ENCODE measurements at places on chromosomes 4 and X.

GRCh38 chrX:100642290-100642689, 1.7 kb upstream of the SRPX2 start:
- DNase-seq: no peak

DNA sequence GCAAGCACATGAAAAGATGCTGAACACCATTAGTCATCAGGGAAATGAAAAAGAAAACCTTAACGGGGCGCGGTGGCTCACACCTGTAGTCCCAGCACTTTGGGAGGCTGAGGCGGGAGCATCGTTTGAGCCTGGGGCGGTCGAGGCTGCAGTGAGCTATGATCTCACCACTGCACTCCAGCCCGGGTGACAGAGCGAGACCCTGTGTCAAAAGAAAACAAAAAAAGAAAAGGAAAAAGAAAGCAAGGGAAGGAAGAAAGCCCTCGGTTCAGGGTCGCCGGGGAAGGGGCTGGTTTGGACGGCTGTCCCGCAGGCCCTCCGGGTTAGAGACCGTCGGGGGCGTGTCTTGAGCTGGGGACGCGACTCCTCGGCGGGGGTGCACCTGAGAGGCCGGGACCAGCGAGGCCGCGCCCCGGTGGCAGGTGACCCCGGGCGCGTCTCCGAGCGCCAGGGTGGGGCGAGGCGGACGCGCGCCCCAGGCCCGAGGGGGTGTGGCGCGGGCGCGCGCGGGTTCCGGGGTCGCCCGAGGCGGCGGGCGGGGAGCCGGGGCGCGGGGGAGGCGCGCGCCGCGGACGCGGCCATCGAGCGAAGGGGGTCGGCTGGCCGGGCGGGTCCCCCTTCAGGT, 478 bp upstream of the PLXNA3 start:
- peak; percentile 59 for DNase-seq

GRCh38 chr4:163755013-163755412, 260.5 kb downstream of the TMA16 start:
- DNase-seq: peak; percentile 11

- DNase-seq: peak; percentile 70
Measured at GRCh38 chr4:174522183-174523024, at the start of gene HPGD. HPGD (minus strand) TSS chr4:174522488; CDS start chr4:174522451, 37 bp downstream.

DNA sequence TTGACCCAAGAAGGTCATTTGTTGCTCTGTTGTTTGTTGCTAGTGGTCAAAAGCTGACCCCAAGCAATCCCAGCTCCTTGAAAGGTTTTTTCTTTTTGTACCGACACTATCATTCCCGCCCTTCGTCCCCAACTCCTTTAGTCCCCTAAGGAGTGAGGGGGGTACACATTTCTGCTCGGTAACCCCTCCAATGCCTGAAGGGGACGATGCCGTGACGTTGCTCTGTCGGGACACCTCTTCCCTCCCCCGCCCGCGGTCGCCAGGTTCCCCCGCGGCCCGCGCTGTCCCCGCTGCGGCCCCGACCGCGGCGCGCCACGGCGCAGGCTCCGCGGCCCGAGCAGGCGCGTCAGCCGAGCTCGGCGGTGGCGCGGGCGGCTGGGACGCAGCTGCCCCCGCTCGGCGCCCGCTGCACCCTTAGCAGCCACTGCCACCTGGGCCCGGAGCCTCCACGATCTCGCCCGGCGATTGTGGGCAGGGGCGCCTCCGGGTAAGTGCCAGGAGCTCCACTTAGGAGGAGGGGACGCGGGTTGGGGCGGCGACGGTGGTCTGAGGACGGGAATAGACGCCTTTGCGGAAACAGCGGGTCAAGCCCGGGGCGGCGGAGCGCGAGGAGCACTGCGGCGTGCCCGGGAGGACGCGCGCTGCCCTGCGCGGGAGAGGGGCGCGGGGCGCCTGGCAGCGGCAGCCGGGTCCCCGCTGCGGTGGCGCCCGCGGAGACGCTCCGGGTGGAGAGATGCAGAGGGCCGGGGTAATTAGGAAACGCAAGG, at the start of gene GLRB:
Gene GLRB, plus strand, starts transcription at position 340 of the 767 bp plus-strand sequence. CDS start 1,875 bp downstream, outside the sequence.
- DNase-seq: no peak

DNA sequence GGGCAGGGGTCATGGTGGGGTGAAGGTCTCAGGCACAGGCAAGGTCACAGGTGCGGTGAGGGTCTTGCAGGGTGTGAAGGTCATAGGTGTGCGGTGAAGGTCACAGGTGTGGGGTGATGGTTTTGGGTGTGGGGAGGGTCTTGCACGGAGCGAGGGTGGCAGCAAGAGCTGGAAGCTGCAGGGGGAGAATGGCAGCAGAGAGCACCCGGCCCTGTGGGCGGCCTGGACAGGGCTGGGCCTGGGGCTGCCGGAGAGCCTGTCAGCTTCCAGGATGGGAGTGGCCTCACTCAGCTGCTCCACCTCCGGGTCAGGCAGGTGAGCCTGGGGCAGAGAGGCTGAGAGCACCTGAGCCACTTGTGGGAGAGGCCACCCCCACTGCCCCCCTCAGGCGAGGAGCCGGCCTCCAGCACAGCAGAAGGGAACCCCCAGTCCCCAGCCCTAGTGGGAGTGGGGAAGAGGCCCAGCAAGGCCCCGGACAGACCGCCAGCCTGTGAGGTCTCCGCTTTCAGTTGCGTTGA, 1.5 kb downstream of the MSANTD1 start:
- no peak for DNase-seq

DNA sequence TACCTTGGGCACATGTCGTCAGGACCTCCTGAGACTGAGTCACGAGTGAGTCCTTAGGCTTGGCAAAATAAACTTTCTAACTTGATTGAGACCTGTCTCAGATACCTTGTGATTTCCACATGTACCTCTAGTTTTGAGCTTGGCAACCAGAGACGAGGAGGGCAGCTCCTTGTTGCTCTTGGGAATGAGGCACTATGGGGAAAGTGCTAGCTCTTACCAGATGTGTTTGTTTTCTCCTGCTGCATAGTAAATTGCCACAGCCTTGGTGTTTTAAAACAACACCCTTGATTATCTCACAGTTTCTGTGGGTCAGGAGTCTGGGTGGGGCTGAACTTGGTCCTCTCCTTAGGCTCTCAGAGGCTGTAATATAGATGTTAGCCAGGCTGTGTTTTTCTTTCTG, 59.1 kb upstream of the MAML3 start:
- DNase-seq: no peak

DNA sequence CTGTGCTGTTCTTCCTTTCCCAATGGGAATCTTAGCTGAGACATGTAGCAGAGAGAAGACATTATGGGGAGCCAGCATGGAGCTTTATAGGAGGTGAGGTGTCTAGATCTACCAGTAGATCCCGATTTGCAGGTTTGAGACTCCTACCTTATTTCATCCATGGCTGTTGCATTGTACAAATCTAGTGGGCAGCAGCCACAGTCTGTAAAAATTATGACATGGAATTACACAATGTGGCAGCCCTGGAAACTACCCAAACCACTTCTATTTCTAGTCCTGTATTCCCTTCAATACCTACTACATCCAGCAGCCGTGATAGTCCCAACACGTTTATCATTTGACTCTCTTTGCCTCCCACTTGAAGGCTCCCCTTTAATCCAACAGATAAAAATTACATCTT, 8.1 kb downstream of the ATP7A start:
- no peak for DNase-seq

GRCh38 chr4:165394275-165394674, 15.5 kb downstream of the CPE start:
- no peak for DNase-seq

GRCh38 chr4:6121276-6121850, 79.0 kb downstream of the JAKMIP1 start:
- DNase-seq: no peak

- no peak for DNase-seq
Measured at GRCh38 chr4:98314791-98315565, 53.8 kb downstream of the RAP1GDS1 start.

- DNase-seq: no peak
Measured at GRCh38 chr4:9384126-9384525, 21.2 kb downstream of the USP17L30 start.

- DNase-seq: no peak
Measured at GRCh38 chr4:109921384-109921808, 8.7 kb downstream of the EGF start.

DNA sequence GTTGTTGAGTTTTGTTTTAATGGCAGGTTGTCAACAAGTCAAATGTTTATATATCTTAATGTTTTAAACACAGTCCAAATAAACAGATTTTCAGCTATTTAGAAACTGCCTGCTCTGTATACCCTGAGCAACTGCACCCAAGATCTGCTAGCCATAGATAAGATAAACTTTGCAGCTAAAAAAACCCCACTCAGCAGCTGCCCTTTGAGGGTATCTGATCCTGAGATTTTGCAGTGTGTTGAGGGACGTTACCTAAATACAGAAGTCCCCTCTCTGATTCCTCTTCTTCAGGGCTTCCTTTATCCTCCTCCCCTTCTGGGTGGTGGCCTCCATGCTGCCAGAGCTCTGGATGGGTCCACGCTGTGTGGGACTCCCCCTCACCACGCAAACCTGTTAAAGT, 11.0 kb upstream of the FGG start:
- DNase-seq: no peak

GRCh38 chr4:2300431-2301224, 38.7 kb upstream of the MXD4 start:
- no peak for DNase-seq

DNA sequence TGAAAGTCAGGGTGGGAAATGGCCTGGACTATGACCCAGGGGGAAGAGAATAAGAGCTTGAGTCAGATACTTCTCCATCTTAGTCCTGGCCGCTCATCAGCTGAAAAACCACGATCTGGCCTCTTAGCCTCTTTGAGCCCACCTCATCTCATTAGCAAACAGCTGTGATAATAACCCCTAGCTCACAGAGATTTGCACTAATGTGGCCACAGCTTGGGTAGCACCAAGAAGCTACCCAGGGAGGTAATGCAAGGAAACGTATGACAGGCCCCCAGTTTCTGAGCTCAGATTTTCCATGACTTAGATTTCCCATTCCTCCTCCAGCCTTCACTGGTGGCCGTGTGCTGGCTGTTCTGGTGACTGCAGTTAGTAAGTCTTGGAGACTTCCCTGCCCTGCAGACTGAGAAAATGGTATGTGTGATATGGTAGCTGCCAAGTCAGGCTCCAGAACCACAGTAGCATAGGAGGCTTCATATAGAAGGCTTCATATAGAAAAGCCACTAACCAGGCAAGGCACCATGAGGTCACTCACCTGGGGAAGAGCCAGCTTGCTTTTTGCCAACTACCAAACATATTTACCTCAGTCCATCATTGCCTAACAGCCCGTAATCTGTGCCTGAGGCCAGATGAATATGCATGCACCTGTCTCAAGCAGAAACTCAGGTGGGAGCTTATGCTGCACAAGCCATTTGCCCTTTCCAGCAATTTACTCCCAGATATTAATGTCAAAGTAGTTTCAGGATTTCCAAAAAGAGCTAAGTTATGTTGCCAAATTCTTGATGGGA, 51.4 kb upstream of the GABRE start:
- no peak for DNase-seq

DNA sequence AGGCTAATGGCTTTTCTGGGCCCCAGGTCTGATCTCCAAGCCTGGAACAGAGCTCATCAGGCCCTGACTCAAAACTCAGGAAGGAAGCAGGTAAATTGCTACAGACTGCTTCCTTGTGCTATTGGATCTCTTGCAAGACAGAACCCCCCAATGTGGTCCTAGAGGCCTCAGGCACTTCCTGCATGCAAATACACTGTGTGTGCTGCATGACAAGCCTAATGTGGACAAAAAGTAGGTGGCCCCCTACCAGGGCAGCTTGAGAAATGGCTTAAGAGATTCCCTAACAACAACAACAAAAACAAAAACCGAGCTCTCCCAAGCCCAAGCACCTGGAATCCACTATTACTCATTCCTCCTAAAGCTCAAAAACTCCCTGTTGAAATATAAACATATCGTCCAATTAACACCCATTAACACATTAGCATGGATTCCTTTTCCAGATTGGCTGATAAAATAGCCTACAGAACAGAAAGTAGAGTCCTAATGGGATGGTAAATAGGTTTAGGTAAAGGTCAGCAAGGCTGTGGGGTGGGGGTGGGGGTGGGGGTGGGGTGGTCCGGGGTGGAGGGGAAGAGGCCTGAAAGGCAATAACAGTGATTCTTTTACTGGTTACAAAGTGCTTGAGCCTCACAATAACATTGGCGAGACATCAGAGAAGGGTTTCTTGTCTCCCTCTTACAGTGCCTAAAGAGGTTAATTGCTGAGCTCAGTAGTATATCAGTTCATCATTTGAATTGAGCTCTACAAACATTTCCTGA, 24.1 kb upstream of the FGF16 start:
- no peak for DNase-seq

DNA sequence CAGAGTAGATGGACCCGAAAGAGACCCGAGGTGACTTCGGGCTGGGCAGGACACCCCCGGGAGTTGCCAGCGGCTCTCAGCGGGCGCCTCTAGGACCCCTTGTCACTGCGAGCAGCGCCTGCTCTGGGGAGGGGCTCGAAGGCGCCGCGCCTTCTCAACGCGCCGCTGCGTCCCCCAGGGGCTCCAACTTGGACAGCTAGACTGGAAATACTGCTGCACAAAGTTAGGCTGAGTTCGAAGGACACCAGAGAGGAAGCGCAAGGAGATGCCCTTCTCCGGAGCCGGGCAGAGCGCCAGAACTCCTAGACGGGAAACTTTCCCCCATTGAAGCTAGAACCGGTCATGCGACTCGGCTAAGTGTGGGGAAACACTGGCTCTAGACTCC, 493 bp upstream of the KCNIP4 start:
- no peak for DNase-seq

- DNase-seq: no peak
Measured at GRCh38 chrX:93791304-93791703, 117.3 kb downstream of the FAM133A start.

- no peak for DNase-seq
Measured at GRCh38 chr4:647481-647880, 22.1 kb downstream of the PDE6B start.

DNA sequence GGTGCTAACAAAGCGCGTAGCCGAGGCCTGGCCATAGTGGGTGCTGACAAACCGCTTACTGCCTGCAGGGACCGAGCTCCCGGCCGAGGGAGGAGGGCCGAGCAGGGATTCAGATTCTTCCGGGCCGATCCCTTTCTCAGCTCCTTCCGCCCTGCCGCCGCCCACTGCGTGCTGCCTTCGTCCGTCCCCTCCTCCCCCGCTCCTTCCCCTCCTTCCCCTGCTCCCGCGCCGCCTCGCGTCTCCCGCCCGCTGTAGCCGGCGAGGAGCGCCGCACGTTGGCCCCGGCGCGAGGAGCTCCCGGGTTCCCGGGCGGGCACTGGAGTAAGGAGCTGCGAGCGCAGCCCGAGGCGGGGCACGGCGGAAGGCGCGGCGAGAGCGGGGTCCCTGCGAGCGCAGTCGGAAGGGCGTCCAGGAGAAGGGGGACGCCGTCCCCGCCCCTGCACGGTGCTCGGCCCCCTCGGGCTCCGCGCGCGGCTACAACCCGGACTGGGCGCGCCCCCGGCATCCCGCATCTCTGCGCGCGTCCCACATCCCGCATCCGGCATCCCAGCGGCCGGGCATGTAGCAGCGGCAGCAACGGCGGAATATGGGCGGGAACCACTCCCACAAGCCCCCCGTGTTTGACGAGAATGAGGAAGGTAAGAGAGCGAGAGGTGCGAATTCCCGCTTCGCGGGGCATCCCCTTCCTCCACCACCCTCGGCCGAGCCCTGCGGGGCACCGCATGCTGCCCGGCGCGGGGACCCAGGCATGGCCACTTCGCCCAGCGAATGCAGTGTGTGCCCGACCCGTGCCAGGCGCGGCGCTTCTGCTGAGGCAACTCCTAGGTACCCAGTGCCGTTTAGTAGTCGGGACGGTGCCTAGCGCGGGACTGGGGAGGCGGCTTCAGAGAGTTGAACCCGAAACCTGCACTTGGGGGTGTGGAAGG, at the start of gene STK32B:
Gene STK32B, plus strand, starts transcription at position 203 of the 926 bp plus-strand sequence.
- peak; percentile 14 for DNase-seq

GRCh38 chr4:168978001-168978700, 31.9 kb downstream of the CBR4 start:
- DNase-seq: no peak

GRCh38 chr4:139275281-139275735, 4.7 kb downstream of the MGARP start:
- DNase-seq: no peak

All from activated CD4-positive, alpha-beta T cell treated with anti-CD3 and anti-CD28 coated beads, Interleukin-10, Interleukin-2, amounts not matched to agents 100 ng/mL and 50 ng/mL, durations not matched to agents 16 hours and 8 hours (primary cell).